ENCODE measurements at places on chromosomes 4 and X.
A peak's percentile ranks its signal among the peaks of the same experiment; 100 is the strongest.

GRCh38 chr4:7800410-7800809, 139.3 kb downstream of the AFAP1 start:
- no peak for DNase-seq

- no peak for DNase-seq
Observed at GRCh38 chrX:132330156-132330729, 111.0 kb upstream of the RAP2C start.

DNA sequence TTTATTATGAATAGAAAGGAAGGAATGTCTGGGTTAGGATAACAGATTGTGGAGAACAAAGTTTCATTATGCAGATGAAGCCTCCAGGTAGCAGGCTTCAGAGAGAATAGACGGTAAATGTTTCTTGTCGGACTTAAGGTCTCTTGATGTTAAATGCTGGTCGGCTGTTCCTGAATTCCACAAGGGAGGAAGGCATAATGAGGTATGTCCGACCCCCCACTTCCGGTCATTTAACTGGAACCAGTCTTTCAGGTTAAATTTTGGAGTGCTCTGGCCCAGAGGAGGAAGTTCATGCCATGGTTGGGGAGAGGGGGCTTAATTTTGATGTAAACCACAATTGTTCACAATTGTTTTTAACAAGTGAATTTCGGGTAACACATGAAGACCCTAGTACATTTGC, 158.1 kb upstream of the VCX3A start:
- DNase-seq = no peak

DNA sequence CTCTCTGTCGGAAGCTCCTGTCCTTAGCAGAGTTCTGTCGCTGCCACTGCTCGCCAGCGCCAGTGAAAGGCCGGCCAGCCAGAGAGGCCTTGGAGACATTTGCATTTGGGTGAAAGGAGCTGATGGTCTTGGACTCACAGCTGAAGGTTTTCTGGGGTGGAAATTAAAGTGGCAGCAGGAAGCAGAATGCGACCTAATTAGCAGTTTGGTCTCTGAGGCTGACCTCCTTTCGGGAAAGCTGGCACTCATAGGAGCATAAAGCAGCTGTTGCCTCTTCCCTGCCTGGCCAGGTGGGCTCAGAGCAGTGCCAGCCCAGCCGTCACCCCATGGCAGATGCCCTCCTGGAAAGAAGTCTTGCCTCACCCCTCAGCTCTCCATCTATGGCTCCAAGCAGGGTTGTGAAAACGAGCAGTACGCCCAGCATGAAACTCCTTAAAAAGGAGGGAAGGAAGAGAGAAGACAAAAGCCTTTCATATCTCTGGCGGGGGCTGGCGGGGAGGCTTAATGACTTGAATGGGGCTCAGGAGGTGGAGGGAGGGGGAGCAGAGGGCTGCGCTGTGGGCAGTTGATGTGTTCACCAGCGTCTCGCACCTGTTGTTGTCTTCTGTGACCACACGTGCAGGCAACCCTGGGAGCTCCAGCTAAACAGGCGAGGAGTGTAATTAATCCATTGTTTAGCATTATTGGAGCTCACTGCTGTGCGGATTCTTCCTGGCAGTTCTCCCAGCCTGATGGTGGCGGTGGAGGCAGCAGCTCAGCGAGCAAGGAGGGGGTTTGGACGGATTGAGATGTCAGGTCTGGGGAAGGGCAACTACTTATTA, 264.0 kb downstream of the MID1IP1 start:
- DNase-seq = no peak

DNA sequence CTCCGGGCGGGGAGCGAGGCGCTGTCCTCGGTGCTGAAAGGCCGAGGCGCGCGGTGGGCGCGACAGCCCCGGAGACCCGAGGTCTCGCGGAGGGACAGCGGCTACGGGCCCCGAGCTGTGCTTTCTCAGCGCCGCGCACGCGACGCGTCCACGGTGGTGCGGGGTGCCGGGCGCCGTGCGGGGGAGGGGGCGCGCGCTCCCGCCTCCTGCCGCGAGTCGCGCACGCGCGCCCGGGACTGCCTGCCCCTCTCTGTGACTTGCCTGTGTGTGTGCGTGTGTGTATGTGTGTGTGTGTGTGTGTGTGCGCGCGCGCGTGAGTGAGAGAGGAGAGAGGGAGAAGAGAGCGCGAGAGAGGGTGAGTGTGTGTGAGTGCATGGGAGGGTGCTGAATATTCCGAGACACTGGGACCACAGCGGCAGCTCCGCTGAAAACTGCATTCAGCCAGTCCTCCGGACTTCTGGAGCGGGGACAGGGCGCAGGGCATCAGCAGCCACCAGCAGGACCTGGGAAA, at the start of gene GRIA2:
Gene GRIA2, plus strand, starts transcription at position 358 of the 511 bp plus-strand sequence. CDS start 315 bp downstream, outside the sequence.
- no peak for DNase-seq

DNA sequence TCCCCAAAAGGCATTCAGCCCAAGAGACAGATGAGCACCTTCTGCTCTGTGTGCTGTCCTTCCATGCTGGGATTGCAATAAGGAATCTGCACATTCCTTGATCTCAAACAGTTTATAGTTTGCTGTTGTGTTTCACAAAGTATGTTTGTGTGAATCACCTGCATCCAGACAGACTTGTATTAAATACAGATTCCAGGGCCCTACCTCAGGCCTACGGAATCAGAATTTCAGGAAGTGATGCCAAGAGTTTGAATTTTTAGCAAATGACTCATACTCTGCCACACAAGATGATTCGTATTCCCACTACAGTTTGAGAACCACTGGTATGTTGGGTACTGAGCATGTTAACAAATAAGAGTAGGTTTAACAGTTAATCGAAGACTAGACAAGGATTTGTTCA, 7.0 kb downstream of the VAMP7 start:
- no peak for DNase-seq

- DNase-seq = no peak
Observed at GRCh38 chrX:124010157-124010556, 48.7 kb downstream of the STAG2 start.

DNA sequence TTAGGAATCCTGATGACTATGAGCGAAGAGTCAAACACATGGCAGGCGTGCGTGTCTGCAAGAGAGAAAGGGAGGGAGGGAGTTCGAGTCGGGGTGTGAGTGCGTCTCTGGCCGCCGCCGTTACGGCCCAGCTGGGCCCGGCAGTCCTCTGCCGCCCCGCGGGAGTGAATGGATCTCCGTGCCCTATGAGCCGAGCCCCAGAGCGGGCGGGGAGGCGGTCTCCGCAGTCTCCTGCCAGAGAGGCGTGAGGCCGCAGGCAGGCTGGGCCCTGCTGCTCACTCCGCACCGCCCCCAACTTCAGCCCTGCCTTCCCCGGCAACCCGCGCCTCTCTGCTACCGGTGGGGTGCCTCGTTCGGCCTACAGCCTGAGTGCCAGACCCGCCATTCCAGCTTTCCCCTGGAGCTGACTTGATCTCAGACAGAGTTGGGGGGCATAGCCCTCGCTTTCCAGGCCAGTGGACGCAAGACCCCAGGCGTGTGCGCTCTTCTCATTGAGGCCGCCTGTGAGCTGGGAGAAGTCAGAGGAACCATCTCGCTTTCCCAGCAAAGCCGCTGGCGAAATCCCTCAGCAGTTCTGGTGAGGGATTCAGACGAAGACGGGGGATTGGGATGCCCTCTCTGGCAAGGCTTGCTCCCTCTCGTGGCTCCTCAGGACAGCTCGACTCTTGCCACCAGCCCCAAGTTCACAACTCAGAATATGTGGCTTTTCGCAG, 1.4 kb downstream of the SLC16A2 start:
- DNase-seq = peak; percentile 50
